ENCODE measurements at places on chromosomes 13 and 19. TPM values are rescaled to one million over a fixed set of nuclear protein-coding genes. Genes with fewer than 3 reads are reported as not detected.
A peak's percentile ranks its signal among the peaks of the same experiment; 100 is the strongest.

DNA sequence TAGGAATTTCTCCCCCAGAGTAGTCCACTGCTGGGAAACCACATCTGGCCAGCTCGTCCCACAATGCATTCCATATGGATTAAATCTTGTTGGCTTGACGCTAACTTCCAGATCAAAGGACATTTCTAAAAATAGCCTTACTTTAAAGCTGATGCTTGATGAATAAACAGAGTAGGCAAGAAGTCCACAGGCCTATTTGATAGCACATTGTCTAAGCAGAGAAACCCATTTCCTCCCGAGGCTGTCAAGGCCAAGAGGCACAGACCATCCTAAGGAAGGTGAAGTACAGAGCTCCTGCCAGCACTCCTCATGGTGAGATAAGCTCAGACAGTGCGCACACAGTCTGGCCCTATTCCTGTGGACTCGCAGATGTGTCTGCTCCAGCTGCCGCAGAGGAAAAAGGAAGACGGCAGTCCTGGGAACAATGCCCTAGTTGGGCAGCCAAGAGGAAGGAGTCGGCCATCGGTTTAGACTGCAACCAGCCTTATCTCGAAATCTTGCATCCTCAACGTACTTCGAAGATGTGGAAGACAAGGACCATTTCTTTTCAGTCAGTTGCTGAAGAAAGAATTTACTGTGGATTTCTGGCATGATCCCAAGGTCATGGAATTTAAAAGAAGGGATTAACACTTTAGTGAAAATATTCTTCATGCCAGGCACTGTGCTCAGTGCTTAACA, 156.8 kb downstream of the RGCC start:
- peak; percentile 16 for DNase-seq

DHDH gene
- total RNA-seq: 2.0 TPM

- peak; percentile 75 for DNase-seq
Measured at GRCh38 chr13:106533101-106533942, 2.1 kb downstream of the EFNB2 start.

DNA sequence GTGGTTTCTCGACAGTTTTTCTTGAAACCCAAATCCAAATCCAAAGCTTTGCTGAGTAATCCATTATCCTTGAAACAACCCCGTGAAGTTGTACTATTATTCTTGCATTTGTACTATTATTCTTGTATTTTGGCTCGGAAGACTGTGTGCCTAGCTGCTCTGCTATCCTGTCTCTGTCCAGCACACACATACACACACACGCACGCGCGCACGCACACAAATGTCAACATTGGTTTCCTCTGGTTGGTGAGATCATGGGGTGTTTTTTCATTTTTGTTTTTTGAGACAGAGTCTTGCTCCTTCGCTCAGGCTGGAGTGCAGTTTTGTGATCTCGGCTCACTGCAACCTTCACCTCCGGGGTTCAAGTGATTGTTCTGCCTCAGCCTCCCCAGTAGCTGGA, 14.9 kb upstream of the KLK4 start:
- DNase-seq: no peak

- DNase-seq: no peak
Measured at GRCh38 chr19:55678121-55678671, 3.2 kb downstream of the EPN1 start.

- DNase-seq: peak; percentile 48
Measured at GRCh38 chr13:32538143-32538620, 413 bp downstream of the N4BP2L2 start.

- DNase-seq: no peak
Measured at GRCh38 chr19:3479177-3479833, 1.0 kb downstream of the SMIM24 start.

CATSPERD gene
- total RNA-seq: not detected

NAT14 gene
- total RNA-seq: 61.6 TPM

DNA sequence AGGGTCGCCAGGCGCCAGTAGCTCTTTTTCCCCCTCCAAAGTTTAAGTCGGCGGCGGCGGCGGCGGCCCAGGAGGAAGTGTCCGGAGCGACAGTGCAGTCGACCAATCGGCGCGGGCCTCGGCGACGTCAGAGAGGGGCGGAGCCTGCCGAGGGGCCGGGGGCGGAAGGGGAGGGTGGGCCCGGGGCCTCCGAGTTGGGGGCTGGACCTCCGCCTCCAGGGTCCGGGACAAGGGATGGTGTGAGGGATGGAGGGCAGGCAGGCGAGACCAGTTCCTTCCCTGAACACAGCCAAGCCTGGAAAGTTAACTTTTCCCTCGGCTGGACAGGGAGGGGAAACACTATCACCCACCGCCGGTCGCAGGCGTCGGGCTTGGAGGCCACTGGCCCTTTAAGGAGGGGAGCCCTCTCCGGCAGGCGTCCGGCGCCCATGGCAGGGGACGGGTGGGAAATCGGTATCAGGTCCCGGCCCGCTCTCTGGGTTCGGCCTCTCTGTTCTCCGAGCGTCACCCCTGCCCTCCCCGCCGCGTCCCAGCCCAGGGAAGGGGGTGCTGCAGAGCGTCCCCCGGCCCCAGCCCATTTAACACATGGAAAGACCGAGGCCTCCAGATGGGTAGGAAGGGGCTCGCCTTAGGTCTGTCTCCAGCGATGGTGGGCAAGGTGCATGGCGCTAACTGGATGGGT, at the start of gene PRKD2:
Gene PRKD2 (minus strand): TSS at position 81 of the 682 bp plus-strand sequence. CDS start 744 bp downstream, outside the sequence.
- DNase-seq: peak; percentile 87

GRCh38 chr13:23730251-23730650, 158.9 kb downstream of the MIPEP start:
- no peak for DNase-seq

MYPOP gene
- total RNA-seq: 13.6 TPM

- DNase-seq: no peak
Measured at GRCh38 chr19:45099467-45100191, 6.7 kb downstream of the PPP1R37 start.

DNA sequence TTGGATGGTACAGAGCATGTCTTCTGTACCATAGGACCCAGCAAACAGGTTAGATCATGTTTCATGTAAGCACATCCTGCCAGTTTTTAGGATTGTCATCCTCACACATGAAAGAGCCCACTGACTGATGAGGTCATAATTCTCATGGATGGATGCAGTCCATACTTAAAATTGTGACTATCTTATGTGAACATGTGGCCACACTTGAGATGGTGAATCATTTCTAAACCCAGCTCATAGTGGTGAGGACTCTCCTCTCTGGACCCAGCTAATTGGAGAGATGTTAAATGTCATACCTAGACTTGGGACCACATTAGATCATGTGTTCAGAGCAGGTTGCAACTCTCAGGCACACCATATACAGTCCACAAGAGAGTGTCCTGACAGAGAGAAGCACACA, 24.8 kb upstream of the ZNF254 start:
- DNase-seq: no peak

TTYH1 gene
- total RNA-seq: 1.6 TPM

DNA sequence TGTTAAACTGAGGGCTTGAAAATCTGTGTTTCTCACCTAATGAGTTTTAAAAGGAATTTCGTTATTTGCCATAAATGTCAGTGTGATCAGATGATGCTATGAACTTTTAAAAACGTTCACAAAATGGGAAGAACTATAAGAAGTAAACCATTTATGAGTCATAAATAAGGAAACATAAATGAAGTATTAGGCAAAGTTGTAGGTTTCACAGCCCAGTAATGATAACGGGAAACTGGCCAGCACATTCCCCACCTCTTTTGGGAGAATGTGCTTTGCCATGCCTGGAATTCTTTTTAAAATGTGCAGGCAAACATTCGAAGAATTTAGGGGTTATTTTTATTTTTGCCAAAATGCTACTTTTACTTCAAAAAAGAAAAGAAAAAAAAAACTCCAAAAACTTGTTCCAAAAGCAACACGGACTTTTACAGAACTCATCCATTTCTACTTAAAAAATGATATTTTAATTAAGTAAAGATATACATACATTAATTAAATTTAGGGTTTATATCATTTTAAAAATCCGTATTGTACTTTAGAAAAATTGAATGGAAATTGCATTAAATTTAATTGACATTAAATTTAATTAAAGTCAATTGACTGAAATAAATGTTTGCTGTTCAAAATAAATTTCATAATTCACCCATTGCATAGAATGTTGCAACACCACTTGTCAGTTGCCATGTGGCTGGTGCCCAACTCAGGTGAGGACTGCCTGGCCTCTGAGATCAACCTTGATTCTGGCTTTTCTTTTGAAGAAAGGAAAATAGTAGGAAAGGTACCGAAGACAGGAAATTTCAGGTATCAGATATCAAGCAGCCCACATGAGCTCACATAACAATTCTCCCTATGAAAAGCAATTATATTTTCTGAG, 1198.5 kb downstream of the EFNB2 start:
- DNase-seq: no peak

DNA sequence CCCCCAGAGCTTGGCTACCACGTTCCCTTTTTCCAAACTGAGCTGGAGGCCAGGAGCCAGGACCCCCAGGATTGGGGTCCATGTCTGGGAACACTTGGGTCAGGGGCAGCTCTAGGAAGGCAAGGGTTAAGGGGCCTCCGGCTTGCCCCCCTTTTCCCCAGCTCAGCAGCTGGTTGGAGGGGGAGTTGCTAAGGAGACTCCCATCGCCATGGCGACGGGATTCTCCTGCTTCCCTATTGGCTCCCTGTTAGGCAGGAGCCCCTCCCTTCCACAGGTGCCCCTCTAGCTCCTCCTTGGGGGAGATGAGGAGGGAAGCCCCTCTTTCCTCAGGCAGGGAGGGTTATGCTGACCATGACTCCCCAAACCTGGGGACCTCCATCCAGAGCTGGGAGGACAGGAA, 33.9 kb downstream of the PDE4A start:
- no peak for DNase-seq

GRCh38 chr13:30463787-30464495, 1.8 kb downstream of the HMGB1 start:
- no peak for DNase-seq

GRCh38 chr19:18274219-18274780, at the start of gene IQCN:
Gene IQCN, minus strand, starts transcription at chr19:18274452. Its CDS starts 4,974 bp downstream, at chr19:18269478.
- DNase-seq: peak; percentile 30

KIR3DL3 gene
- total RNA-seq: not detected

JOSD2 gene
- total RNA-seq: 56.0 TPM

DNA sequence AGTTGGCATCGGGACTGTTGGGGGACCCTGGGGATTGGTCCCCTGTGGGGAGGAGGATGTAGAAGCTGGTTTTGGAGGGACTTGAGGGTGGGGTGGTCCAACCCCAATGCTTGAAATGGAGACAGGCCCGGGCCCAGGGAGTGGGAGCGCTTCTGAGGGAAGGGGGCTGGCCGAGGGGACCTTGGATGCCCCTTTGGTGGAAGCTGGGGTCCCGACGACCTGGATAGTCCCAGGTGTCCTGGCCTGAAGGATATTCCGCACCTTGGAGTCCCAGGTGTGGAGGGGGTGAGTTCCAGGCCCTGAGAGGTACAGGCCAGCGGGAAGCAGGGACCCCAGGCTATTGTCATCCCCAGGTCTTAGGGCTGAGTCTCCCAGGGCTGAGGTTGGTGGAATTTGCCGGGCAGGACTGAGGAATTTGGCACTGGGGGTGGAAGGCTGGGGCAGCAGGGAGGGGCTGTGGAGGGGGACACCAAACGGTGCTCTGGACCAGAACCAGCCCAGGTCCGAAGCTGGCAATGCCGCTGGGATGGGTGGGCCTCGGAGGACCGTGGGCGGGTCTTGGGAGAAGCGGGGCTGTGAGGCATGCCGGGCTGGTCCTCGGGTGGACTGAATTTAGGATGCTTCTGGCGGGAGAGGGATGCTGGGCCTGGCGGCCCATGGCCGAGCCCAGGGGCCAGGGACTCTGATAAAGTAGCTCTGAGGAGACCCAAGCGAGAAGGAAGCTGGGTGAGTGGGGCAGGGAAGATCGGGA, 1.8 kb downstream of the HDGFL2 start:
- no peak for DNase-seq

MAP3K10 gene
- 29.5 TPM for total RNA-seq

RASGRP4 gene
- not detected for total RNA-seq

- no peak for DNase-seq
Measured at GRCh38 chr13:71380191-71380590, 486.8 kb downstream of the DACH1 start.

ZNF583 gene
- 3.1 TPM for total RNA-seq

DNA sequence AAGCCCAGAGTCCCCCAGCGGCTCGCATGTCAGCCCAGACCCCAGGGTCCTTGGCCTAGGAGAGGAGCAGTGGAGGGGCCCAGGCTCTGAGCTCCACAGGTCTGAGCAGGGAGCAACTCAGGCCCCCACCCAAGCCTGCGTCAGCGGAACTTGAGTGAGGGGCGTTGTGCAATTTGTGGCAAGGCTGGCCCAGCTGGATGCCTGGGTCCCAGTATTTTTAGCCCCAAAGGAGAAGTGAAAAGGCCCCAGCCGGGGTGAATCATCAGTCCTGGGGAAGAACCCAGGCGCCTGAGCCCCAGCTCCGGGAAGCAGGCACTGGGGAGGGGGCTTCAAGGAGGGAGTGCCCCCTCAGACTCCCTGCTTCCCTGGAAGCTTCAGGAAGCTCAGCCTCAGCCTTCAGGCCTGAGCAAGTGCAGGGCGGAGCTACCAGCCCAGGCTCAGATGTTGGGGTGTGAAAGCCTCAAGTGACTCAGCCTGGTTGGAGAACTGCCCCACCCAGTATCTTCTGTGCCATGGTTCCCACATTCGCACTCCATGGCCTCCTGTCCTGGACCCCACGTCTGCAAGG, 7.2 kb downstream of the MED29 start:
- DNase-seq: peak; percentile 56

HTR2A gene
- not detected for total RNA-seq

F10 gene
- total RNA-seq: not detected
